Brain microvascular endothelial cell (primary cell): ENCODE measurements at places on chromosomes 6 and 20.

- no peak for DNase-seq
Measured at GRCh38 chr6:27811451-27811772, 100.8 kb downstream of the OR2B2 start.

DNA sequence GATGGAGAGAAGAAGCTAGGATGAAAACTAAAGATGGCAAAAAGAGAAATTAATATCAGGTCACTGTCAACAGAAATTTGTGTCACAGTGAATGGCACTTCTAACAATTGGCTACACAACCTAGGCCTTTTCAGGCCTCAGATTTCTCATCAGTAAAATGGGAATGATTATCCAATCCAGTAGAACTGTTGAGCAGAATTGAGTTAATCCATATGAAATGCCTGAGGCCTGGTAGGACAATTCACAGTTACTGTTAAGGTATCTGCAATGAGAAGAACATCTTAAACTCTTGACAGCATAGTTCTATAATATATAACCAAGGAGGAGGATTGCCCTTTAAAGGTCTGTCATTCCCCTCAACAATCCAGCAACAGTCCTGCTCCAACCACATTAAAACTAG lies 217.9 kb upstream of the ZNF217 start:
- DNase-seq, result no peak

GRCh38 chr20:48709058-48709691 lies 118.6 kb downstream of the PREX1 start:
- no peak for DNase-seq

DNA sequence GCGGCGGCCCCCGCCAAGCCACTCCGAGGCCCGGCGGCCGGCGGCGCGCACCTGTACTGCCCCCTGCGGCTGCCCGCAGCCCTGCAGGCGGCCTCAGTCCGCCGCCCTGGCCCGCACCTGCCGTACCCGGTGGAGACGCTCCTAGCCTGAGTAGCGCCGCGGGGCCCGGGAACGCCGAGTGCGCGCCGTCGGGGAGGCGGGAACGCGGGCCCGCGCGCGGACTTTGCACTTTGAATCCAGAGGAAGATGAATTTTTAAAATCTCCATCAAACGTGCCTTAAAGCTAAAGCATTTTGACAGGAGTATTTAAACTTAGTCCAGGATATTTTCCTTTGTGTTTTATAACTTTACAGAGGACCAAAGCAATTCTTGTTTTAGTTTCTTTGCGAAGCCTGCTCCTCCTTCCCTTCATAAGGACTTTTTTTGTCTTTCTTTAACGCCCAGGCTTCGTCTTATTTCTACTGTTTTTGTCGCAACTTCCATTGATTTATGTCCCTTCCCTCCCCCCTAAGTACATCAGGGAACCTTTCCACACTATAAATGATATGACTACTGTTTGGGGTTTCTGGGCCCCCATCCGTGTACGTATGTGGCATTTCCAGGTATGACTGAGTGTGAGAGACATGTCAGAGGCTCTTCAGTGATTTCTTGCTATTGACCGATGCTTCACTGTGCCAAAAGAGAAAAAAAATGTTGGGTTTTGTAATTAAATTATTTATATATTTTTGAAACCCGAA lies 2.0 kb downstream of the FOXQ1 start:
- no peak for DNase-seq

DNA sequence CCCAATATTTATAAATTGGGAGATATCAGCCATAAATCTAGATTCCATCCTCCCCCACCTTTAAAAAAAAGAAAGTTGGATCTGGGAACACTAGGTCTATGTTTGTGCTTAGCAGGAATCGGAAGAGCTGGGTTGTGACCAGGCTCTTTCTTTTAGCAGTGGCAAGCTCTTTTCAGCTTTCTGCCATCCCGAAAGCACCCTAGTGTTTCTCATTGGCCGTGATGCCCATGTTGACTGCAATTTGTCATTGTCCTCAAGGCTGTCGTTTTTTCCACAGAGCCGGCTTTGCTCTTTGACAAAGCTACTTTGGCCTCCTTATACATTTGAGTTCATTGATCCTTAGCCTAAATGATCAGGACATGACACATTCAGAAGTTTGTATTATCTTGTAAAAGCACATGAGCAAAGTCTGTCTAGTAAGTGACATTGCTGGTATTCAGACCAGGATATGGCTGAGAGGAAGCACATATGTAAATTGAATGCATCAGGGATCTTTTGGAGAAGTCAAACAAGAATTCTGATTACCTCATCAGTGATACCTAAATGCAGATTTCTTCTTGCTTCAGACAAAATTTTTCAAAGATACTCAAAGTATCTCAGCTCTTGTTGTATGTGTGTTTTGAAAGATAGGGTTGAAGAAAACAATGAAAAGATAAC lies 50.1 kb downstream of the CARMIL1 start:
- no peak for DNase-seq

- no peak for DNase-seq
Measured at GRCh38 chr6:142246960-142247359, 54.8 kb upstream of the ADGRG6 start.

GRCh38 chr20:32485770-32486478 lies 99.2 kb downstream of the NOL4L start:
- DNase-seq, result no peak

- DNase-seq, result no peak
Measured at GRCh38 chr6:3549314-3549940, 92.6 kb upstream of the SLC22A23 start.
